ENCODE measurements at places on chromosomes 11 and 22.

- DNase-seq, result no peak
Measured at GRCh38 chr11:115092516-115092915, 411.7 kb downstream of the CADM1 start.

DNA sequence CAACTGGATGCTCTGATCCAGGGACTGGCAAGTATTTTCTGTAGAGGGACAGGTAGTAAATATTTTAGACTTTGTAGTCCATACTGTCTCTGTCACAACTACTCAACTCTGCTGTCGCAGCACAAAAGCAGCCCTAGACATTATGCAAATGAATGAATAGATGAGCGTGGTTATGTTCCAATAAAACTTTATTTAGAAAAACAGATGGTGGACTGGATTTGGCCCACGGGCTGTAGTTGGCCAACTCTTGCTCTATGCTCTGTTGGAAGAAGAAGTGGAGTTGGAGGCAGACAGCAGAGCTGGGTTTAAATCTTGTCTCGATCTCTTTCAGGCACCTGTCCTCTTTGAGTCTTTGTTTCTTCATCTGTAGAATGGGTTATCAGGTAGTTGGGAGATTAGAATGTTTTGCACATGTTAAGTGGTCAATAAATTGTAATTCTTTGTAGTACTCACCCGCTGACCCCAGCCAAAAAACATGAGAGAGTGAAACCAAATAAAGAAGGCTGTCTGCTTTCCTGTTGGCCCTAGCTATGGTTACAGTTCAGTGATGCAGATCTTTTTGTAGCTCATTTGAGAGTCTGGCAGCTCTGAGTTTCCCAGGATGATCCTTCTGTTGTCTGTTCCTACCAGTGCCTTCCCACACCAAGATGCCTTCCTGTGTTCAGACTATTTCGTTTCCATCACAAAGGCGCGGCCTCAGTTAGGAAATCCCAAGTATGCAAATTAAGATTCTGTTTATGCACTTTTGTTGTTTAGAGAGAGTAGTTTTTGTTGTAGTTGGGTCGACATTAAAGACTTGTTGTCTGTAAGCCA, 198.1 kb upstream of the SEZ6L start:
- DNase-seq, result no peak

GRCh38 chr11:118699506-118700220, 20.2 kb upstream of the TREH start:
- DNase-seq, result no peak

DNA sequence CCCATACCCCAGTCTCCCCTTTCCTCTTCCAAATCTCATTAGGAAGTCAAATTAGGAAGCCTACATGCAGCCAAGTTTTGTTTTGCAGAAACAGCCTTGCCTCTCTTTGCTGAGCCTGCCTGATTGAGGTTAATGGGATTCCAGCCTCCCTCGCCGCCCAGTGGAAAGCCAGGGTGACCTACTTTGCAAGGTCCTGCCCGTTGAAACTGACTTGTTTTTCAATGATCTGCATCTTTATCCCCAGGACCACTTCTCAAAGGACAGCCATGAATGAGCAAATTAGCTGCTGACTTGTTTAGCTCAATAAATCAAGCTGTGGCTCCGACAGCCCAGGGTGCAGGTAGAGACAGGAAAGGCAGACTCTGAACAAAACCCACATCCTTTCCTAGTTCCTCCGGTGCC, 110.4 kb downstream of the RRAS2 start:
- no peak for DNase-seq

DNA sequence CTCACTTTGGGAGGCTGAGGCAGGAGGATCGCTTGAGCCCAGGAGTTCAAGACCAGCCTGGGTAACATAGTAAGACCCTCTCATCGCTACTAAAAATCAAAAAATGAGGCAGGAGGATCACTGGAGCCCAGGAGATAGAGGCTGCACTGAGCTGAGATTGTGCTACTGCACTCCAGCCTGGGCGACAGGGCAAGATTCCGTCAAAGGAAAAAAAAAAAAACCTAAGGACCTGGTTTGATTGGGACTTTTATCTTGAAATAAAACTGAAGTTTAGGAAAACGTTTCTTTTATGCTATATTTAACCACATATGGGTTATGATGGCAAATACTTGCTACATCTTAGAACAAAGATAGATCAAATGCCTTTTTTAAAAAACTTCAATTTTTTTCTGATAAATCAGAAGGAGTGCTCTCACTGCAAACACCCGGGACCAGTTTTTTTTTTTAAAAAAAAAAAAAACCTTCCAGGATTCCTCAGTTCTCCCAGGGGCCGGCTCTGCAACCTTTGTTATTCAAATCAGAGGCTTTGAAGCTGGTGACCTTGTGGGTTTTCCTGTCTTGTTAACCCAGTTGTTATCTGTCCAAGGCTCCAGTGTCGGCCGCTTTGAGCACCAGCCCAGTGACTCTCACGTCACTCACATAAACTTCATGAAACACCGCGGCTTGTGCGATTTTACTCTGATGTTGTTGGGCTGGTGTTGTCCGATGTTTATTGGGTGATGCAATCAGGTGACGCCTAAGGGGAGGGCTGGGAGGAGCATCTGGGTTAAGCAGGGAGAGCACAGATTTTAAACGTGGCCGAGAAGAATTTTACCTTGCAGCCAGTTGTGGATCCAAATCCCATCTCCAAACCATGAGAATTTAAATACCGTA, 24.7 kb upstream of the SLC22A12 start:
- DNase-seq, result no peak

- DNase-seq, result no peak
Measured at GRCh38 chr11:133942577-133942976, 14.2 kb downstream of the IGSF9B start.

- DNase-seq, result no peak
Measured at GRCh38 chr11:77558380-77558779, 31.4 kb upstream of the AQP11 start.

DNA sequence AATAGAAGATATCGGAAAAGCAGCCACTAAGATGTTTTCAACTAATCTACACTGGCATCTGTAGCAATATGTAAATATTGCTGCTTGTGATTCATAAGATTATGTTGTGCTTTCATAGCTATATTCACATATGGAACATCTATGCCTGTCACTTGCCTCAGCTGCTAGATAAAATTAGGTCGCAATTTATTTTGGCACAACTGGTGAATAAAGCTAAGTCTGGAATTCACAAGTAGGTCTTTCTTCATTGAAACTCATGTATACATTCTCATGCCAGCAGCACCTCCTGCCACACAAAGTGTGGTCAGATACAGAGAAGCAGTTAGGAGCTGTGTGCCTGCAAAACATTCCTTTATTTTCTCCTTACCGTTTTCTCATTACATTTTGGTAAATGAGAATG, 543.3 kb upstream of the CHORDC1 start:
- no peak for DNase-seq

DNA sequence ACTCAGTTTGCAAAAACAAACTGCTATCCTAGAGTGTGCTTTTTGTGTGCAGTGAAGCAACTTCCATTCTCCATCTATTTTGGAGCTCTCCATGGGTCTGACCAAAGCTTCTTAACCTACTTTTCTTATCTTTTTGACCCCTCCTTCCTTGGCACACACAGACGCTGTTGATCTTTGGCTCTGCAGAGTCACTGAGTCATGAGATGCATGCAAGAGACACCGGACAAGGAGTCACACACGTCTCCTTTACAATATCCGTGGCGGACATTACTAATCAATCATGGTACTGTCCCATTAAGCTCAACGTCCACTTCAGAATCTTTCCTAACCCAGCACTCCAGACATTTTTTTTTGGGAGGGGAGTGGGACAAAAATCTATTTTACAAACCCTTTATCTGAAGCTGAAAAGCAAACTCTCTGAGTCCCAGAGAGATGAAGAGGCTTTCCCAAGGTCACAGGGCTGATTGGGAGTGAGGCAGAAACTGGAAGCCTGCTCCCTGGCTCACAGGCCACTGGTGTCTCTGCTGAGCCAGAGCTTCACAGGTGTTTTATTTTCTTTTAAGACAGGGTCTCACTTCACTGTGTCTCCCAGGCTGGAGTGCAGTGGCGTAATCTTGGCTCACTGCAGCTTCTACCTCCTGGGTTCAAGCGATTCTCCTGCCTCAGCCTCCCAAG, 165.8 kb upstream of the SYT13 start:
- no peak for DNase-seq

DNA sequence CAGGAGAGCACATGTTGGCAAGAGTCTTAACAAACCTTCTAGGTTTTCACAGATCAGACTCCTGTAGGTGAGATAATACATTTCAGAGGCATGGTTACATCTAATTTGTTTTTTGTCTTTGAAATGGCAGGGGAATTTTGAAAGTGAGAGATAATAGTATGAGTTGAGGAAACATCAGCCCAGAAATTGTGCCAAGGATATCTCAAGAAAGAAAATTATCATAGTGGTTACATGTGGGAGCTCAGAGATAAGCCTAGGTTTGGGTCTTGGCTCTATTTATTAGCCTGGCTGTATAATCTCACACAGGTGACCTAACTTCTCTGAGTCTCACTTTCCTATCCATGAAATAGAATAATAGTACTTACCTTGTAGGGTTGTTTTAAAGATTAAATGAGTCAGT, 443 bp downstream of the BTBD18 start:
- no peak for DNase-seq

- no peak for DNase-seq
Measured at GRCh38 chr11:8459711-8460399, 134.2 kb downstream of the STK33 start.

DNA sequence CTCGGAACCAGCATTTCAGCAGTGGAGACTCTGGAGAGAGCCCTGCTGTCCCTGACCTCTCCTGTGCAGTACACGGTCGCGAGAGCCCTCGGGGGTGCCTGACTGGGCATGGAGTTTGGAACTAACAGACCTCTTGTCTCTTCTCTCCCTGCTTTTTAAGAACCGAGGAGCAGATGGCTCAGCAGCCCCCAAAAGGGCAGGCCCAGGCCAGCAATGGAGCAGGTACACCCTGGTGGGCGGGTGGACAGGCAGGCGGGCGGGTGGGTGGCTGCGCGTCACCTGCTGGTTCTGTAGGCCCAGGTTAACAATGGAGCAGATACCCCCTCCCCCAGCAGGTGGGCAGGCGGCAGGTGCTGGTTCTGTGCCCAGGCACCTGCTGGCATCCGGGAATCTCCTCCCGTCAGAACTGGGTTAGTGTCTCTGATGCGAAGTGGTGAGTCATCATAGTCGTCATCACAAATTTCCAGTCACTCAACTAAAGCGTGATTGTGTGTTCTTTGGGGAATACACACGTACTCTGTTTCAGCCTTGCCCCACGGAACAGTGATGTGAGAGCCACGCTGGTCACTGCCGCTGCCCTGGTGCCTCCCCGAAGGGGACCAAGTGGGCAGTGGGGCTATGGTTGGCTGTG, 41.1 kb downstream of the GRAMD4 start:
- no peak for DNase-seq

DNA sequence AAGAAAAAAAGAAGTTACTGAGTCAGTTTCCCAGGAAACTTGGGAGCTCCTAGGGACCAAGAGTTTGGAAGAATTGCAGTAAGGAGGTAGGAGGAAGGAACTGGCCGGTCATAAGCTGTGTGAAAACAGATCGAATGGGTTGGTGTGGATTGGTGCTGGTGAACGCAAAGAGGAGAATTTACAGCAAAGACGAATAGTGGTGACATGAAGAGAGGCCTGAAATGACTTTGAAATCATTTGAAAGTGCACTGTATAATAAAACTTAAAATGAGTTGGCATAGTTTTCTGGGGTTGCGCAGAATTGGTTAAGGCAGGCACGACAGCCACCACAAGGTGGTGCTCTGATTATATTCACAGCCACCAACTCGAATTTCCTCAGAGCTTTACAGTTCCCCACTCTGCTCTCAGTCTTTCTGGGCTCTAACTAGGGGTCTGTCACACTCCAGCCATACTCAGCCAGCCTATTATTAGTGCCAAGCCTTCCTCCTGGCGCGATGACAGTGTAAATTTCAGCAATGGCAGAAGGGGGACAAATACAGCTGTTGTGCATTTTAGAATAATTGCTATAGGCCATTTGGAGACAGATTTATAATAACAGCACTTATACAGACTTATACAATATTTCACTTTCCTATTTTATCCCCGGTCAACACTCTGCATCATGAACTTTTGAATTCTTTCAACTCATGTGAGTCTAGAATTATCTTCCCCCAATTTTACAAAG, 8.3 kb upstream of the HTR3B start:
- no peak for DNase-seq

GRCh38 chr11:1866226-1866625, 13.3 kb downstream of the LSP1 start:
- no peak for DNase-seq

DNA sequence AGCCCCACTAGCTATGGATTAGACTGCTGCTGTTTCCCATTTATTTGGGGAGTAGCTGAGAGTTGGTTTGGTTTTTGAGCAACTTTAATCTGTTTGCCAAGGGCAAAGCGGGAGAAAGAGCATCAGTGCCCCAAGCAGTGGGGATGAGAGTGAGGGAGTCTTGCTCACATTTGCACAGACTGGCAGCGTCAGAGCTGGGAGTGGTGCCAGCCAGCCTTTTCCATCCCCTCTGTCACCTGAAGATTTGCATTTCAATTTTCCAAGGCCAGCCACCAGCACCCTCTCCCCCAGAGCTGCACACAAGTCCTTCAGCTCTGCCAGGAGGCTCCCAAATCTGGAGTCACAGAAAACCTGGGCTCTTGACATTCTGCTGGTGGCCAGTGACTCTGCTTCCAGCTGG, 21.0 kb upstream of the UVRAG start:
- DNase-seq, result no peak

GRCh38 chr11:113908098-113908497, 3.5 kb downstream of the HTR3B start:
- no peak for DNase-seq

- no peak for DNase-seq
Measured at GRCh38 chr11:783581-784015, 6.3 kb downstream of the CEND1 start.

- no peak for DNase-seq
Measured at GRCh38 chr22:42688241-42689211, 32.1 kb downstream of the A4GALT start.

GRCh38 chr11:1870721-1871466, 18.0 kb downstream of the LSP1 start:
- DNase-seq, result no peak

DNA sequence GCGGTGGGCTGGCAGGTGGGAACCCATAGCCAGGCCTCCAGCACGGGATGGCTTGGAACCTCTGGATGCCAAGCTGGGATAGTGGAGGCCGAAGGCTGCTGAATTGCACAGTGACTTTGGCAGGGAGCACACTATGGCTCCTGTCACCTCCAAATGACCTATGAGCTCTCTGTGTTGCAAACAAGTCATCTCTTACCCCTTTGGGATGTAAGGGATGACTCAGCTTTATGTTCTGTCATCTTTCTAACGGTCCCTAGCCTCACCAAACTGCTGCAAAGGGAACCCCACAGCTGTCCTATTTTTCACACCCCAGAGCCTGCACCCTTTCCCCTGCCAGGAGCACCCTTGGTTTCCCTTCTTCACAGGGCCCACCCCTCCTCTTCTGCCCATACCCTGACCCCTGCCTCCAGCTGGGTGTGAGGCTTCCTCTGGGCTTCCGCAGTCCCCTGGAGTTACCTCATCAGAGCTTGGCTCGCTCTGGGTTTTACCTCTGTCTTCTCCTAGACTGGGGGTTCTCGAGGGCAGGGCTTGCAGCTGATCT, 2.7 kb upstream of the SCUBE1 start:
- DNase-seq, result no peak
